NCI-H82 (cell line): ENCODE measurements at places on chromosomes 5 and 9.

DNA sequence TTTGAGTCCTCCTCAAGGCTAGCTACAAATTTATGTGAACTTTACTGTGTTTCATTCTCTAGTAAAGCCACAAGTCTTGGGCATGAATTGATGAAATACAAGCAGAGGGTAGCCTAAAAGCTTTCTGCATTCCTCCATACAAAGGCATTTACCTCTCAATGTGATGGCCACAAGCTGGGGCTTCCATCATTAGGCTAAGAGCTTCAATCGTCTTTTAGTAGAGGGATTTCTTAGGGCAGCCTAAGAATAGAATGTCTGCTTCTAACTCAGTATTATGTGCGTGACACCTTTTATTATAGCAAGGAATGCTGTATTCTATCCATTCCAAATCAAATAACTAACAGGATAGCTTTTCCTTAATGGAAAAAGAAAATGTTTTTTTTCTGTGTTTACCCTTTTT, 3.7 kb downstream of the PLAC8L1 start:
- DNase-seq = no peak

- peak; percentile 88 for DNase-seq
Observed at GRCh38 chr9:14314424-14314928, 535 bp upstream of the NFIB start.

DNA sequence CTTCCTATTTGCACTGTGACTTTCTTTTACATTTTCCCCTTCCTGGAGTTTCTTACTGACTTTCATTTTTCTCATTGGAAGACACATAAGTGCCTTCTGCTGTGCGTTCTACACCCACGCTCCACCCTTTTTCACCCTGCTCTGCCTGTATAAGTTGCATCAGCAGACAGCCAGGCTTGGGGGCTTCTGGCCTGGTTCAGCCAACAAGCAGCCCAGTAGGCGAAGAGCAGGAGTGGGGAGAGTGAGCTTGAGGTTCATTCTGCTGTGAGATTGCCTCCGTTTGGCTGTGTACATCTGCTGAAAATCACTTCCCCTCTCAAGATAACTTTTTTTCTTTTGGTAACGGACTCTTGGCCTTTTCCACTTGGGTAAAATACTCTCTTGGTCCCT, 38.4 kb downstream of the RASGRF2 start:
- DNase-seq = no peak

DNA sequence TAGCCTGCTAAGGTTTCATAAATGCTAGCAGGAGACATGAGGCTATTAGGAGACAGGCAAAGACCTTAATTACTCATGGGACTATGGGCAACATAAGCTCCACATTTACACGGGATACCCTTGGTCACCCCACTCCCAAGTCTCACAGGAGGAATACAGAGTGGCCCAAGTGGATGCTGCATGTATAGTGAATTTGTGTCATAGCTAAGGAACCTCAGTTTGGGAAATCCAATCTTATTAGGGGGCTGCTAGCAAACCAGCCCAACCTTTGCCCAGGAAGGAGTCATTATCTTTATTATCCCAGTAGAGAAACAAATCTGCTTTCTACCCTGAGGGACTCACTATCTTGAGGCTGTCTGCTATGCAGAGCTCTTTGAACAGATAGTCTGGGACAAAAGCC, 405.9 kb downstream of the KIAA0825 start:
- peak; percentile 29 for DNase-seq

DNA sequence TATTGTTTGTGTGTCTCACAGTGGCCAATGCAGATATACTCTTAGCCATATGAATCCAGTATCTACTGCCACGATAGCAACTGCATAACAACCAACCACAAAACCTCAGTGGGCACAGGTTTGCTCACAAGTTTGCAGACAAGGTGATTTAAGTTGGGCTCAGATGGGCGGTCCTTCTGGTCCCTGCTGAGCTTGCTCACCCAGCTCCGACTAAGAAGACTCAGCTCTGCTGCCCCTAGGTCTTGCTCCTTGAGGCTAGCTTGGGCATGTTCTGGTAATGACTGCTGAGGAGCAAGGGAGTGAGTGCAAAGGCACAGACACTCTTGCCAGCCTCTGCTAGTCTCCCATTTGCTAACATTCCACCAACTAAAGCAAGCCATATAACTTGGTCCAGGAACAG, 52.6 kb downstream of the MTX3 start:
- no peak for DNase-seq
